CD8-positive, alpha-beta T cell (primary cell): ENCODE measurements at places on chromosomes 2 and 18.

DNA sequence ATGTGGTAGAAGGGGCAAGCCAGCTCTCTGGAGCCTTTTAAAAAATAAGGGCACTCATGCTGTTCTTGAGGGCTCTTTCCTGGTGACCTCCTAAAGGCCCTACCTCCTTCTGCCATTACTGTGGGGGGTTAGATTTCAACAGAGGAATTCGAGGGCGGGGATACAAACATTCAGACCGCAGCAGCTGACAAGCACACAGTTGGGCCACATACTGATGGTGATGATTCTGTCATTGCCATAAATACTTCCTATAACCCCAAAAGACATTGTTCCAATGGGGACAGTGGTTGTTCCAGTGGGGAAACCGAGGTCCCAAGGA lies 67.0 kb downstream of the TSHZ1 start:
- no peak for DNase-seq

GRCh38 chr2:200354833-200355751 lies 48.6 kb downstream of the SPATS2L start:
- no peak for DNase-seq

GRCh38 chr18:48573632-48574283 lies 34.9 kb downstream of the CTIF start:
- DNase-seq = no peak

DNA sequence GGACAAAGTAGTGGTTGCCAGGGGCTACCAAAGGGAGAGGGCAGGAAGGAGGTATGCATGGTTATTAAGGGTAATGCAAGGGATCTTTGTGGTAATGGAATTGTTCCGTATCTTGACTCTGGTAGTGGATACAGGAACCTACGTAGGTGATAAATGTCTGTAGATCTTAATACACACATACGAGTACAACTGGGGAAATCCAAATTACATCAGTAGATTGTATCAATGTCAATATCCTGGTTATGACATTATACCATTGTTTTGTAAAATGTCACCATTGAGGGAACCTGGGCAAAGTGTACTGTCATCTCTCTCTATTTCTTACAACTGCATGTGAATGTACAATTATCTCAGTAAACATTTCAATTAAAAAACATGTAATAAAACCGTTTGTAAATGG lies 56.2 kb downstream of the ALPK2 start:
- no peak for DNase-seq

DNA sequence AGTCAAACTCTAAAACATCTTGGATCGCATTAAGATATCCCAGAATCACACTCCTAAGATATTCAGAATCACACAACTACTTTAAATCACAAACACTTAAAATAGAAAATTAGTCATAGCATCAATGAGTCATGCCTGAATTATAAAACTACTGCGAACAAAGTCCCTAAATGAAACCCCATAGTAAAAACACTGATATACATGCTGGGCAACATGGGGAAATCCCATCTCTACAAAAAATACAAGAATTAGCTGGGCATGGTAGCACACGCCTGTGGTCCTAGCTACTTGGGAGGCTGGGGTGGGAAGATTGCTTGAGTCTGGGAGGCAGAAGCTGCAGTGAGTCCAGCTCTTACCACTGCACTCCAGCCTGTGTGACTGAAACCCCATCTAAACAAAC lies 101.7 kb downstream of the COBLL1 start:
- DNase-seq = no peak

GRCh38 chr18:54020156-54020745 lies 204.2 kb downstream of the MBD2 start:
- no peak for DNase-seq

DNA sequence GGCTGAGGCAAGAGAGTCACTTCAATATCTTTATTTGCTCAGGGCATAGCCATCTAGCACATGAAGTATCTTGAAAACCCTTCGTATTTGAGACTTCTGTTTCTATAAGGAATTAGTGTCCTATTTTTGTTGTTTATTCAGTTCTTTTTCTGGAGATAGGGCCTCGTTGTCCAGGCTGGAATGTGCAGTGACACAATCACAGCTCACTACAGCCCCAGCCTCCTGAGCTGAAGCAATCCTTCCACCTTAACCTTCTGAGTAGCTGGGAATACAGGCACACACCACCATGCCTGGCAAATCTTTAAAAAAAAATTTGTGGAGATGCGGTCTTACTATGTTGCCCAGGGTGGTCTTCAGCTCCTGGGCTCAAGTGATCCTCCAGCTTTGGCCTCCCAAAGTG lies 50.6 kb downstream of the PSMD14 start:
- DNase-seq = no peak

DNA sequence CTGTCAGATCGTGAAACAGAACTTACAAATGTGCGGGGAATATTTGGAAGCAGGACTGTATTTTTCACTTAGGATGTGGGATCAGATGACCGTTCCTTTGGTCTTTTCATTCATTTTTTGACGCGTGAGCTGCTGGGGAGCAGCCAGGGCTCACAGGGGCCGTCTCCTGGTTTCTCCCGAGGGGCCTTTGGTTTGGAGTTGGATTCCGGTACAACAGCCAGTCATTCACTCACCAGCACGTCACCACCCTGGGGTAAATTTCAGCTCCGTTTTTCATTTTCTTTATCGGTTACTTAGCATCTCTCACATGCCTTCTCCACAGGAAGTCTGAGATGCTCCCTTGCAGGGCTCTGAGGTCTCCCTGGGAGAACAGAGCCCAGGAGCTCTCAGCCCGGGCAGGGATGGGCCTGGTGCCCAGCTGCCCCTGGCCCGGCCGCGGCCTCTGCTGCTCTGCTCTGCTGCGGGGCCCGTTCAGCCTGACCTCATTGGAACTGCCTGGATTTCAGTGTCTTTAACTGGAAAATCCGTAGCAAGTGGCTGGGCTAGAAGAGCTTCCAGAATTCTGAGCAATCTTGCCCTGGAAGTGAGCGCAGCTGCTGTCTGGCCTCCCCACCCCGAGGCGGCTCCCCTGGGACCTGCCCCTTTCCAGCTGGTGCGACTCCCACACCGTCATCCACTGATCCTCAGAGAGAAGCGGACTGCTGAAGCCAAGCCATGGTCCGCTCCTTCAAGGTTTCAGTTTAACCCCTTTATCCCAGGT lies 335.6 kb downstream of the EIPR1 start:
- DNase-seq = no peak
